K562 (cell line): ENCODE measurements at places on chromosomes 3 and 15. TPM values are rescaled to one million over a fixed set of nuclear protein-coding genes. Genes with fewer than 3 reads are reported as not detected.

Gene SOX14
- not detected in 2 replicates for total RNA-seq

Gene MORC1
- total RNA-seq, result 0.13 and 0.31 TPM in 2 replicates

GRCh38 chr3:18215639-18216038 is 209.5 kb downstream of the SATB1 start:
- DNase-seq, result no peak

DNA sequence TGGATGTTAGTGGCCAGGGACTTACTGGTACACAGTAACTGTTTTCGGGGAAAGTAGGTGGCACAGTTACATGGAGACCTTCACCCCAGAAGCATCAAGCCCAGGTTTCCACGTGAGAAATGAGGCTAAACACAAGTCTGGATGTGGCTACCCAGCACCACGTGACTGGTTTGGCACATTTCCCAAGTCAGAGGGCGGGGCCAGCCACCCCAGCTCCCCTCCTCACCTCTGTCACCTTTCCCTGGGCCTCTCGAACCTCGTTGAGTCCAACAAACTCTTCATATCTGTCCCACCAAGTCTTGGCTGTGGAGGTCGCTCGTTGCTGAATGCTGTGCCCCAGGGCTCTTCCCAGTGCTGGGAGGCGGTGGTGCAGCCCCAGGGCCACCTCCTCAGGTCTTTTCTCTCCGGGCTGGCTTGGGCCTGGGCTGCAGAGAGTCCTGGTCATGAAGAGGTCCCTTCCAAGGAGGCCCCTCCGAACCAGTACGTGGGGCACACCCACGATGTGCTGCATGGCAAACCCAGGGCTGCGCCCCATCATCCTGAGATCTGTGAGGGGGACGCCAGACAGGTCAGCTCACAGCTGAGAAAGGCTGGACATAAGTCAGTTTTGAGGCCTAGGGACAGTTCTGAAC is 4.8 kb upstream of the PLXNB1 start:
- DNase-seq, result no peak

DNA sequence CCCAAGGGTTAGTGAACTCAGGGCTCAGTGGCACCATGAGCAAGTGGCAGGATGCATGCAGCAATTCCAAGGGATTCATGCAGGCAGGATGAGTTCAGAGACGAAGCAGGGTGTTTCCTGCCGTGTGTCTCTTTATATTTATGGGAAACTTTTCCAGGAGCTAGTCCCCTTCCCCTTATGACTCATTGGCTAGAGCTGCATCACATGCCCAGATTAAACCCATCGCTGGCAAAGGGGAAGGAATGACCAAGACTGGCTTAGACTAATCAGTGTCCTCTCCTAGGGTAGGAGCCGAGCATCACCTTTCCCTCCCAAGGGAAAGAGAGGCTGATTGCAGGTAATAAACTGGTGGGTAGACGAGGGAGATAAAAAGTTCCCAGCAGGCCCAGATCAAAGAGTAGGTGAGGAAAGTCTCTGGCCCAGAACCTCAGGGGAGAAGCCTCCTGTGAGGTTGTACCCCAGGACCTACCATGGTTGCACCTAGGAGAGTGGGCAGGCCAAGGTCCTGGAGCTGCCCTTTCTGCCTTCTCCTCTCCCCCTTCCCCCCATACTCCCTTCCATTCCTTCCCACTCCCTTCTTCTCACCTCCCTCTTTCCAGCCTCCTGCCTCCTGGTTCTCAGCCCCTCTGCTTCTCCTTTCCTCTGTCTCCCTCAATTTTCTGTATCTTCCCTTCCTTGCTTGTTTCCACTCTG is 67.8 kb upstream of the ITGA11 start:
- no peak for DNase-seq

- no peak for DNase-seq
Measured at GRCh38 chr3:149657321-149657925, 402 bp downstream of the WWTR1 start.
